Skin of body (tissue), 3 donors: ENCODE measurements at places on chromosomes 13 and 19. TPM values are rescaled to one million over a fixed set of nuclear protein-coding genes. Genes with fewer than 3 reads are reported as not detected.

GRCh38 chr13:85995788-85996418 is 196.7 kb upstream of the SLITRK6 start:
- DNase-seq, result no peak

Gene ZNF555
- total RNA-seq, result 8.4 TPM

DNA sequence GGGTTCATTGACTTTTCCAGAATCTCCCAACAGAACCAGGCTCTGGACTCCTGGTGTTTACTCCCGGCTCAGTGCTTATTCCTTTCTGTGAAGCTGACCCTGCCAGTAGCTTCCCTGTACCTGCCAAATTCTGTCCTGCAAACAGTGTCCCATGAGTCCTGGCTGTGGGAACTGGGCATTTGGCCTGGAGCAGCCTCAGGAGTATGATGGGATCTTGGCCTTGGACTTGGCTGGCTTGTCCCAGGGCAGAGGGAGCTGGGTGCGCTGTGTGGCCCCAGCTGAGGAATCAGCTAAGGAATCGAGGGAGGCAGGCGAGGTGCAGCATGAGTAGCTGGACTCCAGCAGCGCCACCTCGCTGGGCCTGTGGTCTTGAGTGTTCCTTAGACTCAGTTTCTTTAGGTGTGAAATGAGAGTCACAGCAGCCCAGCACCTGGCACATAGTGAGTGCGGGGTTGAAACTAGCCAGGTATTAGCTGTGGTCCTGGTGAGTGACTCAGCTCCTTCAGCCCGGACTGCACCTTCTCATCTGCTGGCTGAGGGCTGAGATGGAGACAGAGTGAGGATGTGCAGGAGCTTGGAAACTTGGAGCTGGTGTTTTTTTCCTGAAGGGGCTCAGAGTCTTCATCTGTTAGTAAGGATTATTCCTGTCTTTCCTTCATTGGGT is 10.4 kb downstream of the CLASRP start:
- DNase-seq, result no peak

Gene TEX101
- not detected for total RNA-seq

GRCh38 chr19:53808710-53809125 is 15.4 kb downstream of the NLRP12 start:
- DNase-seq, result no peak

Gene ZNF625
- 14.9 TPM for total RNA-seq

GRCh38 chr19:47225746-47226425 is 5.1 kb downstream of the BBC3 start:
- peak; percentile 91 for DNase-seq

Gene YJU2
- 12.7 TPM for total RNA-seq

- no peak for DNase-seq
Observed at GRCh38 chr19:49716154-49716553, 25.2 kb downstream of the CPT1C start.

DNA sequence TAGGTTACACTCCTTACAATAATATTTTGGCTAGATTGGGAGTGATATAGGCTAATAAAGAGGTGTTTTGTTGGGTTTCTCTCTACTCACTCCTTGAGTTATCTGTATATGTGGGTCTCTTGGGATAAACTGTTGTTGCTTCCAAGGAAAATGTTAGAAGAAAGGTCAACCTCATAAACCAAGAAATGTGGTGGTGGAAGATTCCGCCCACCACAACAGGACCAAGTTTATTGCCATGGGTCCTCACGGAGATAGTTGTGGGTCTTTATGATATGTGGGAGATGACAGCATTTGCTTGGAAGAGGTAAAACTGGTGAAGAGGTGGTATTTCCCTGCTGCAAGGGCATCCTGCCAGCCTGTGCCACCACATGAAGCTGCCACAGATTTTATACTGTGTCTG is 259.6 kb downstream of the DCLK1 start:
- no peak for DNase-seq

DNA sequence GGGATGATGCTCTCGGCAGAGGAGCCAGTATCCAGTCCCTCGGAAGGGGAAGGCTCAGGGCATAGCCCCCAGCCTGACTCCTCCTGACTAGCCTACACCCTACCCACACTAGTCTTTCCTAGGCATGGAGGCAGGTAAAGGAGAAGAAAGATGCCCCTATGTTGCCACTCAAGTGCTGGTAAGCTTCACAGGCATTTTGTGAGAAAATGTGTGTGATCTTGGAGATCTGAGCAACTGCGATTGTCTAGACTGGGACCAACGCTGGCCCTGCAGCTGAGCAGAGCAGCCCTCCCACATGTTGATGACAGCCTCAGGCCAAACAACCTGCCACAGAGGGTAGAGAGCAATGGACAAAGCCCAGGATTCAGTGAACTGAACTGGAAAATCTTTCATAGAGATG is 11.7 kb upstream of the ATP12A start:
- no peak for DNase-seq

DNA sequence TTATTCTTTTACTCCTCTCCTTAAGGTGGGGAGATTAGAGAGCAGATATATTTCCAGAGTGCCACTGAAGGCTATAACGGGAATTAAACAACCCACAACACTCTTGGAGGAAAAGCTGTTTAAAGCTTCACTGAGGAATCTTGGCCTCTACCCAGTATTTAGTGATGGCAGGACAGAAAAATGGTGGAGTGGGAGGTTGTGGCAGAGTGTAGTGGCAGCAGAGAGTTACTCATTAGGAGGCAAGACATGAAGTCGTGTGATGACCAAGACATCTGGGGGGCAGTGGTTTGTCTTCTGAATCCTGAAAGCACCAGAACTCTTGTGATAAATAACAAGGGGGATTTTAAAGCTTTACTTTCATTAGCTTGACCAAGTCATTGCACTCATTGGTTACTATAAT is 563.5 kb upstream of the SLITRK5 start:
- DNase-seq, result no peak

DNA sequence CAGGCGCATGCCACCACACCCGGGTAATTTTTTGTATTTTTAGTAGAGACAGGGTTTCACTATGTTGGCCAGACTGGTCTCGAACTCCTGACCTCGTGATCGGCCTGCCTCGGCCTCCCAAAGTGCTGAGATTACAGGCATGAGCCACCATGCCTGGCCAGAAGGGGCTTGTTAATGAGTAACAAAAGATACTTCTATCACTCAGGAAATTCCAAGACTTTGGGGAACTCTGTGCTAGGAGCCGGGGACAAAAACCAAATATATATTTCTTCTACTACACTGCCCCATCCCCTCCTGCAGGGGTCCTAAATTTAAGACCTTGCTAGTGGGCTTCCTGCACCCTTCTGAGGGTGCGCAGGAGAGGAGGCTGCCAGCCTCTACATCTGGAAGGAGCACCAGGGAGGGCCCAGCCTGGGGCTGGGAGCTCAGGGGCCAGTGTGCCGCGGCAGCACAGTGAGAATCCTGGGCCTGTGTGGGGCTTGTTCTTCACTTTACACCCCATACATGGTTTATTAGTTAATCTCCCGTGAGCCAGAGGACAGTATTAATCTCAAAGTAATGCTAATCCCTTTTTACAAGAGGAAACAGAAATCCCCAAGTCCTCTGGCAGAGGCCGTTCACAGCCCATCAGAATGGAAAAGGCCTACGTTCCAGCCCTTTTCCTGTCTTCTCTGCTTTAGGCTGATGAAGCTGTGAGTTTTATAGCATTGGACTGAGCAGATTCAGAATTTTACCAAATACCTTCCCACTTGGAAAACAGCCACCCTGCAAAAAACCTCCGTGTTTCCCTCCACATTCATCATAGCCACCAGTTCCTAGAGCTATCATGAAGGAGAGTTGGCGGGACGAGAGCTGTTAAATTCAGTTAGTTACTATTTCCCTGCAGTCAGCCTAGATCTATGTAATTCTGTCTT is 44.4 kb upstream of the NPAS1 start:
- no peak for DNase-seq

Gene ZNF432
- 15.5 TPM for total RNA-seq

GRCh38 chr13:110684388-110685056 is 21.4 kb downstream of the CARS2 start:
- DNase-seq, result no peak

- DNase-seq, result peak; percentile 64
Observed at GRCh38 chr13:106533101-106533942, 2.1 kb downstream of the EFNB2 start.

GRCh38 chr19:50851620-50852019 is 3.1 kb upstream of the KLK3 start:
- no peak for DNase-seq

DNA sequence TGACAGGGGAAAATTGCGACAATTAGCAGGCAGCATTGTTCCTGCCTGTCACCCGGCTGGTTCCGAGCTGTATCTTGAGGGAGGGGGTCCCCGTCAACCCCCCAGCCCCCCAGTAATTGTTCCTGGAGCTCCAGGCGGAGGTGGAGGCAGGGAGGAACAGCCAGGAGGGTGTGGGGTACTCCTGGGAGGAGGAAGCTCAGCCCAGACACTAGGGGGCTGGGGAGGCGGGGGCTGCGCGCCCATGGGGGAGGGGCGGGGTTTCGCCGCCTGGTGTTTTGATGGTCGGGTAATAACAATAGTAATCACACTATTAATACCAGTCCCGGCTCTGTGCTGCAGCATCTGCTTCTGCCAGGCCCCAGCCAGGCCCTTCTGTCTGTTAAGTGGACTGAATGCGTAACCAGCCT is 8.6 kb downstream of the NPAS1 start:
- DNase-seq, result no peak

DNA sequence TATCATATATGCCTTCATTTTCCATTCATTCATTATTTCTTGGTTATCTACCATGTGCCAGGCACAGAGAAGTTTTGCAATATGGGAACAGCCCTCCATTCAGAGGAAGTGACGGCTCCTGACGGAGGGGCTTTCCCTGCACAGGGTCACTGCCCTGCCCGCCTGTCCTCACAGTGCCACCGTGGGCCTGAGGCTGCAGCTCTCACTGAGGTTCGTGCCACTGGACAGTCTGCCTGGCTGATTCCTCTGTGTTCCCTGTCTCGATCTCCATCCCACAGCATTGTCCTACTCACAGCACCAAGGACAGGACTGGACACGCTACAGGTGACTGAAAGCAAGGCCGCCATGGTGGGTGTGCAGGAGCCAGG is 92.7 kb downstream of the TSHZ3 start:
- no peak for DNase-seq

GRCh38 chr13:75404726-75405125 is 77.2 kb downstream of the TBC1D4 start:
- no peak for DNase-seq

Gene USPL1
- total RNA-seq, result 22.7 TPM

DNA sequence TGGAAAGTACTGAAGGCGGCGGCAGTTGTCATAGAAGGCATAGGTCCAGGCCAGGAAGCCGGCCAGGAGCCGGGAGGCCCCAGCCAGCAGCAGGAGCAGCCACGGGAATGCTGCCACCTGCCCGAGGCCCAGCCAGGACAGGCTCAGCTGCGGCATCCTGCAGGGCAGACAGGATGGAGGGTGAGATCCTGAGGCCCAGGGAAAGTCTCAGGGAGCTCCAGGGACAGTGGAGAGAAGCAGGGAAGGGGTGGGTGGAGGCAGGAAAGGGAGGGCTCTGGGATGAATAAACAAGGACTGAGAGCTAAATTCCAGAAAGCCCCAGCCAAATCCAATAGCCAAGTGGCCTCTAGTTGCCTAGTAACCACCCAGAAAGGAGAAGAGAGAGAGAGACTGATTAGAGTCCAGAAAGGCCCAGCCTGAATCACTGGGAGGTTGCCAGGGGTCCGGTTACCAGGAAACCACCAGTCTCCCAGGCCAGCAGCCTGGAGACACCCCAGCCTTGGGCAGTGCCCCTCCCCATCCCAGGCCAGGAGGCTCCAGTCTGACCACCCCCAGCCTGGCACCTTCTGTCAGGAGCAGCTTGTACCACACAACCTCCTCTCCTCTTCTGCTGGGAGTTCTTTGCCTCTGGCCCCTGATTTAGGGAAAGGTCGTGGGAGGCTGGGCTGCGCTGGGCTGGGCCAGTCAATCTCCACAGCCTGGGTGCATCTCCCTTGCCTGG is 7.5 kb upstream of the OR10H5 start:
- peak; percentile 43 for DNase-seq

GRCh38 chr19:38028913-38029510 is 122.0 kb downstream of the SIPA1L3 start:
- no peak for DNase-seq

- DNase-seq, result no peak
Observed at GRCh38 chr13:31674051-31674450, 65.3 kb upstream of the RXFP2 start.

- DNase-seq, result no peak
Observed at GRCh38 chr13:45527699-45528462, 63.1 kb downstream of the COG3 start.

DNA sequence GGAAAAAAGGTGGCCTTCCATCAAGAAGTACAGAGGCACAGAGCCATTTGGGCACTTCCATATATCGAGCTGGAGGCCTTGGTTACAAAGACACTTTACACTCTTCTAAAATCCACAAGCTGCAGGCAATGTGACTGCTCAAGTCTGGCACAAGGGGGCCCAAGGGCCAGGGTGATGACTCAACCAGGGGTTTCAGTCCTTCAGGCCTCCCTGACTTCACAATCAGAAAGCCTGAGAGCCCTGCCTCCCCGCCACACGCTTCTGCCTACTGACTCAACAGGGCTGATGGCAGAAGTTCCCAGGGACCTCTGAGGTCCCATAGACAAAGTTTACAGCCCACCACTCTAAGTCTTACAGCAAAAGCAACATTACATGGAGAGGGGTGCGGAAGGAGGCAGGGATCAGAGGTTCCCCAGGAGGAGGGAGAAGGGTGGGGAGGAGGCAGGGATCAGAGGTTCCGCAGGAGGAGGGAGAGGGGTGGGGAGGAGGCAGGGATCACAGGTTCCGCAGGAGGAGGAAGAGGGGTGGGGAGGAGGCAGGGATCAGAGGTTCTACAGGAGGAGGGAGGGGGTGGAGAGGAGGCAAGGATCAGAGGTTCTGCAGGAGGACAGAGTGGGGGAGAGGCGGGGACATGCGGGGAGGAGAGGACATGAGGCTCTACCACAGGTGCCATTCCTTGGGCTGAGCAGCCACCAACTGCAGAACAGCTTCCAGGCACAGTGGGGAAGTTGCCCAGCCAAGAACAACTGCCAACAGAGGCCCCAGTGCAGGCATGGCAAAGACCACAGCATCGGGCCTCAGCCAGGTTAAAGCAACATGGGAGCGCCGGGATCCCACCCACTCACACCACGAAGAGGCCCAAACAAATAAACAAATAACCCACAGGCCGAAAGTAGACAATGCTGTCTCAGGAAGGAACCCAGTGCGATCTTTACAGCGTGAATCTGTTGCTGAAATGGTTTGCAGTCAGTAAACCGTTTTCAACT is 52.0 kb downstream of the SLC7A1 start:
- DNase-seq, result no peak

- DNase-seq, result no peak
Observed at GRCh38 chr19:14379294-14380065, 1.8 kb upstream of the ADGRE5 start.

DNA sequence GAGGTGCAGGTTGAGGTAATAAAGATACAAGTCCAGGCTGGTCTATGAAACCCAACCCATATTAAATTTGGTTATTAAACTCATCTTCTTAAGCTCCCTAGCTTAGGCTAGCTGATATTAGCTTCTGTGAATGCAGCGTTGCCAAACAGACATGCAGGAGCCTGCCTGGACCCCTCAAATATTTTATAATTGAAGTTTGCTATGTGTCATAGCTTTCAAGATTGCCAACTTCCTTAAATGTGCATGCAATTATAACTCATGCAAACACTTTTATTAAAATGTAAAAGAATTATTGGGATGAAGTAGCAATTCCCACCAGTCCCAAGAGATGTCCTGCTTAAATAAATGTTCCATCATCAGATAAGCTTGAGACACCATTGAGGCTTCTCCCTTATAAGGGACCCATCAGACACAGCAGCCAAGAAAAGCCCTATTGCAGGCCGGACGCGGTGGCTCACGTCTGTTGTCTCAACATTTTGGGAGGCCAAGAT is 51.3 kb downstream of the MBNL2 start:
- DNase-seq, result peak; percentile 25

Gene ZNF93
- 11.8 TPM for total RNA-seq

- DNase-seq, result no peak
Observed at GRCh38 chr13:111031531-111031961, 83.6 kb upstream of the ARHGEF7 start.

GRCh38 chr13:74574964-74575728 is 440.9 kb upstream of the KLF12 start:
- DNase-seq, result peak; percentile 39
